ENCODE measurements at places on chromosomes 3 and 15.

GRCh38 chr3:100798012-100798411 lies 88.7 kb downstream of the TFG start:
- DNase-seq = no peak

GRCh38 chr15:56996746-56997470 lies 78.5 kb downstream of the TCF12 start:
- no peak for DNase-seq

GRCh38 chr3:28923994-28924393 lies 356.9 kb upstream of the RBMS3 start:
- no peak for DNase-seq

DNA sequence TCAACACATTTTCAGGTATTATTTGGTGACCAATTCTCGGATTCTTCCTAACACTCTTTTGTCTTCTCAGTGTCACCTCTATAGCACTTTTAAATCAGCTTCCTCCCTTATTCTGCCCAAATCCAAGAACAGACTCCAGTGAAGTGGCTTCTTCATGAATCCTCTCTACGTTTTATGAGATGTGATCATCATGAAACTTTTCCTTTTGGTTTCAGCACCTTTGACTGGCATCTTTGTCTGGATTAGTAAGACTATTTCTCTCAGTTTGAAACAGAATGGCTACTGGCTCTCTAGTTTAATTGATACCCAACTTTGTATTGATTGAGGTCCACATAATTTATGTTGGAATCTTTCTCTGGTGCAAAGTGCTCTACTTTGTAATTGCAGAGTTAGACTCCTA lies 45.6 kb downstream of the CMC1 start:
- DNase-seq = no peak

Data from adrenal gland (tissue), 19 donors.